ENCODE measurements at places on chromosomes 5 and 9.

DNA sequence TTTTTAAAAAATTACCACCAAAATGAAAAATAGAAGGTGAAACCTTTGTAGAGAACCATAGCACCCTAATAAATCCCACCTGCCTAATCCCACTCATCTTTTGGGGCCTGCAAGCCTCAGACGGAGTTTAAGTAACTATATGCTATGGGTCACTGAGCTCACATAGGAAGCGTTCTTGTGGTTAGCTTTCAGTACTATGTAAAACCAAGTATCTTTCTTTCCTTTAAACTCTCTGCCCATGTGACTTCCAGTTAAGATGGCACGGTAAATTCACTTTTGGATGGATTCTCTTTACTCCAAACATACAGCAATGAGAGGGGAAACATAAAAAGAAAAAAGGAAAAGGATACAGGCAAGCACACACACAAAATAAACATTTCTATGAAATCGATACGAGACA is 50.9 kb downstream of the FANCC start:
- no peak for DNase-seq

- DNase-seq = no peak
Measured at GRCh38 chr5:60339691-60340201, 360.2 kb downstream of the DEPDC1B start.

DNA sequence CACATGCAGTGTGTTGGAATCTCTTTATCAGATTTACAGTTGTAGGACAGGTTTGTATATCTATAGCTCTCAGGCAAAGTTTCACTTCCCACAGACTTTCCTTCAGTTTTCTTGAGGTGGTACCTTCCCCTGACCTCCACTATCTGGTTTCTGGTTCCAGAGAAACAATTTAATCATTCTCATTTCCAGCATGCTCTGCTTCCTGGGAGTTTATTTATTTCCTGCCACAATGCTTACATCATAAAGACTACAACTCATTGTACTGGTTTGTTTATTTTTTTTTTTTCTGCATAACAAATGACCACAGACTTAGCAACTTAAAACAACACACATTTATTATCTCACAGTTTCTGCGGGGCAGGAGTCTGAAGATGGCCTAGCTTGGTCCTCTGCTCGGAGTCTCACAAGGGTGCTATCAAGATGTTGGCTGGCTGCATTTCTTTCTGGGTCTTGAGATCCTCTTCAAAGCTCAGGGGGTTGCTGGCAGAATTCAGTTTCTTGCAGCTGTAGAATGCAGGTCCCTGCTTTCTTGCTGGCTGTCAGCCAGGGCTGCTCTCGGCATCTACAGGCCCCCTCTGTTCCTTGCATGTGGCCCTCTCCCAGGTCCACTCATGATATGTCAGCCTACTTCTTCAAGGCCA is 247.7 kb downstream of the ENC1 start:
- no peak for DNase-seq

DNA sequence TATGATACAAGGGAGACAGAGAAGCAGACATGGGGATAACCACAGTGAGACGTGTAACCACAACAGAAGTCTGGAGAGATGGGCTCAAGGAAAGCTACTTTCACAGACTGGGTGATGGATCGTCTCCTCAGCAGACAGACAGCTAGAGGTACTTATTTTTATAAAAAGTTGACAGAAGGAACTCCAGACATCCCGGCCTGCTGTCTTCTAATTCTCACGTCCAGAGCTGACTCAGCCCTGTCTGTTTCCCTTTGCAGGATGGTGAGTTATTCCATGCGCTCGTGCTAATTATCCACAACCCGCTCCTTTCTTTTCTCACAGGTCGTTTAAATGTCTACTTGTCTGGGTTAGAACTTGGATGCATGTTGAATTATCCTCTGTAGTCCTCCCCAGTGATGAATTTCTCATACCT is 304.5 kb downstream of the CWC27 start:
- DNase-seq = no peak

- no peak for DNase-seq
Measured at GRCh38 chr5:157473383-157474320, 13.6 kb downstream of the NIPAL4 start.

DNA sequence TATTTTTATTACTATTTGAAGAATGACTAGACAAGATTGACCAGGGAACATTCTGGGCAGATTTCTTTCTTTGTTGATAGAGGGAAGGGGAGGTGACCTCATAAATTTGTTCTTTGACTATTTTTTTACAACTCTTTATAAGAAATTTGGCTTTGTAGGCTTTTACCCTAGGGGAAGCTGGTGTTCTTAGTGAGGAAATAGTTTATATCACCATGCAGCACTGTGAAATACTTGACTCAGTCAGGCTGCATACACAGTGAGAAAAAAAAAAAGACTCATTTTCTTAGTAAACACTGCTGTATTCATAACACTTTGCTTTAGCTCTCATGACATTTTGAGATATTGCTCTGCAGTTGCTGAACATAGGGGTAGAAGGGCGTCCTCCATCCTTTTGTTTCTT is 336.6 kb upstream of the PIK3R1 start:
- no peak for DNase-seq

- DNase-seq = no peak
Measured at GRCh38 chr9:132880324-132880661, 1.6 kb downstream of the SPACA9 start.

GRCh38 chr9:21611891-21612290 is 129.8 kb upstream of the IFNE start:
- peak; percentile 82 for DNase-seq

DNA sequence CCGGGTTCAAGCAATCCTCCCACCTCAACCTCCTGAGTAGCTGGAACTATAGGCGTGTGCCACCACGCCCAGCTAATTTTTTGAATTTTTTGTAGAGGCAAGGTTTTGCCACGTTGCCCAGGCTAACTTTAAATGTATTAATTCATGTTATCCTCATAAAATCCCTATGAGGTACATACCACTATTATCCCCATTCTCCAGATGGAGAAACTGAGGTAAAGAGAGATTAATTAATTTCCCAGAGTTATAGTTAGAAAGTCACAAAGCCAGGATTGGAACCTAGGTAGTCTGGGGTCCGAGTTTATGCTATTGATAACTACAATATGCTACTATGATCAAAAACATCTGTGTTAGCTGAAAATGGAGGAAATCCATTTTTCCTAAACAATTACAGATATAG is 31.9 kb upstream of the GOLPH3 start:
- no peak for DNase-seq

GRCh38 chr5:125411071-125411743 is 664.8 kb upstream of the ZNF608 start:
- no peak for DNase-seq

GRCh38 chr9:4596165-4596922 is 65.8 kb upstream of the PLPP6 start:
- DNase-seq = no peak

GRCh38 chr9:125998837-125999503 is 251.8 kb downstream of the PBX3 start:
- DNase-seq = no peak

GRCh38 chr5:80109646-80110478 is 74.7 kb downstream of the THBS4 start:
- DNase-seq = no peak

- no peak for DNase-seq
Measured at GRCh38 chr5:110846398-110847001, 107.7 kb downstream of the SLC25A46 start.

DNA sequence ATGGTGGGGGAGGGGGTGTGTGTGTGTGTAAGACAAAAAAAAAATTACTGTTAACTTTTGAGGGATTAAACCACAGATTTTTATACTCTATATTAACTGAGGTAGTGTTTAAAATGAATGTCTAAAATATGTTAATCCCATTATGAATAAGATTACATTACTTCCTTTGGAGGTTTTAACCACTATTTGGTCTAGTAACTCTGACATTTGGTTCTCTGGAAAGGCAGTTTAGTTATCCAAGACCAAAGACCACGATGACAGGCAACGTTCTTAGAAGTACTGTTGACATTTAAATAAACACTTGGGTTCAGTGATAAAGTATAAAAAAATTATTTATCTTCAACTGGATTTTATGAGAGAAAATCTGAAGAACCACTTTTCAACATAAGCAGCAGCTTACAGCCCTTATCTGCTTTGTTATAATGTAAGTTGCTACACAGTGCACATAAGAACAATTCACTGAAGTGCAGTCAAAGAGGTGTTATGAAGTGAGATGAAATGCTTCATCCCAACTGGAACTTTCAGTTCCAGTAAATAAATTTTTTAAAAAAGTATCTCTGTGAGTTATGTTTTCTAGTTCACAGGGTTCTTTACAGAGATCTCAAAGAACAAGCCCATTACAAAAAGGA is 94.5 kb downstream of the OSMR start:
- DNase-seq = no peak

DNA sequence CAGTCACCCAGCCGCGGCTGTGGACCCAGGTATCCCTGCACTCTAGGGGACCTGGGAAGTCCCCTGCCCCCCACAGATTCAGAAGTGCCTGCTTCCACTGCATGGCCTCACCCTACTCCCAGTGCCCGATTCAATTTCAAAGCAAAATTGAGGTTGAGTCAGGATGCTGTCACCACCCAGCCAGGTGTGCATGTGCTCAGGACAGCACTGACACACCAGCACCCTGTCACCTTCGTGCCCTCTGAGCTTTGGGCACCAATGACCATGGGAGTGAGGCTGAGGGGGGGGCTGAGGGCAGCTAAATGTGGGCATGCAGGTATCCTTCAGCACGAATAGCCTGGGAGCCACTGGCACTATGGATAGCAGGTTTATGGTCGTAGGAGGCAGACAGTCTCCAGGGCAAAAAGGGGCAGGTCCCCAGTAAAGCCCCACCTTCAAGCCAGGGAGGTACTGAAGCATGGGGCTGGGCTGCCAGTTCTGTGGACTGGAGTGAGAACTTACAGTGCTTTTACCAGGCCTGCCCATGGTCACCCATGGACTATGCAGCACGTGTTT is 1151.6 kb upstream of the CDH6 start:
- no peak for DNase-seq

DNA sequence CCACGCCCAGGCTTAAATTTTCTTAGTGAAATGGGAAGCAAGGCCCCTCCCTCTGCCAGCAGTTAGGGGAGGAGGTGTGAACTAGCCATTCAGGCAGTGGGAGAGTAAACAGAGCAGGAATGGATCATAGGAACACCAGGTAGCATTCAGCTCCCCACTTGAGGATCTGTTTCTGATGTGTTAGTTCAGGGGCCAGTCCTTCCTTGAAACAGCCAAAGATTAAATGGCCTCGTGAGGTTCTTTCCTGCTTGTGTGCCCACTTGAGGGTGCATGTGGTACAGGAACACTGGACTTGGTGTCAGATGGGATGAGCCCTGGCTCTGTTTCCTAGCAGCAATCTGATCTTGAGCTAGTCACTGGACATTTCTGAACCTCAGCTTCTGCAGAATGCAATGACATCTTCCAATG is 21.2 kb downstream of the FAXDC2 start:
- peak; percentile 19 for DNase-seq

GRCh38 chr9:75964427-75964826 is 74.0 kb downstream of the PCSK5 start:
- DNase-seq = peak; percentile 28

DNA sequence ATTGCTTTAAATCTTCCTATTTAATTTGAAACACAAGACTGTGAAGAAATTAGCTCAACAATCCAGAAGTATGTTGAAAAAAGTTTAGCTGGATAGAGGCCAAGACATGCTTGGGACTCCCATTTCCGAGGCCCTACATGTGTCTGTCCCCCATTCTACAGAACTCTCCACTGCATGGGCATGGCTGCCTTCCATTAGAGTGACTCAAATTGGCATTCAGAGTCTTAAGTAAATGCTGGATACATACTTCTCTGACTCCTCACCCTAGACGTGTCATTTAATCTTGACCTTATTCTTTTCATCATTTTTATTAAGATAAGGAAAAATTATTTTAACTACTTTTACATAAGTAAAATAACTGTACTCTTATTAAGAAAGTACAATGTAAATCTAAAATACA is 530.4 kb upstream of the CDH9 start:
- DNase-seq = no peak

DNA sequence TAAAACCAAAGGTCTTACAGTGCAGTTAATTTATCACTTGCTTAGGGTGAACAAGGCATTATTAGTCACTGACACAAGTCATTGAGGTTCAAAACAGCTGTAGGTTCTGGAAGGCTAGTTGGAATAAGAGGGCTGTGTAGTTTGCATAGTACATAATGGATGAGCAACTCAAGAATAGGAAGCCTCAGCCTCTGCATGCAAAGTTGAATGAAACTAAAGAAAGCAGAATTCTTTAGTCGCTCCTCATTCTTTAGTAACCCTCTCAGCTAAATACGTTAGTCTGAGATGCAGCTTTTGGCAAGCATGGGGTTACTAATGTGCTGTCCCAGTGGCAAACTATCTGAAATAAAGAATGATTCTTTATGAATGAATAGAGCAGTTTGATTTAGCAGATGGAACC is 74.2 kb downstream of the ADGRV1 start:
- DNase-seq = no peak

DNA sequence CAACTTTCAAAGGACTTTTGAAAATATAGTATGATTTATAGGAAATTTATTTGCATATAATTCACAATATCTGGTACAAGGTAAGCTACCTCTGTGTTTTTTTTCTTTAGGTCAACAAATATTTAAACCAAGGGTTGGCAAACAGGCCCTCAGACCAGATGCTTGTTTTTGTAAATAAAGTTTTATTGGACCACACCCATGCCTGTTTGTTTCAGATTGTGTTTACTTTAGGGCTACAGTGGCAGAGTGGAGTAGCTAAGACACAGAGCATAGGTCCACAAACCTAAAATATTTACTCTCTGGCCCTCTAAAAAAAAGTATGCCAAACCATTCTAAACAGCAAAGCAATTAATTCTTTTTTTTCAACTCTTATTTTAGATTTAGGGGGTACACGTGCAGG is 119.7 kb upstream of the CCDC152 start:
- no peak for DNase-seq

- DNase-seq = no peak
Measured at GRCh38 chr9:88037285-88037845, 63.0 kb upstream of the CDK20 start.

DNA sequence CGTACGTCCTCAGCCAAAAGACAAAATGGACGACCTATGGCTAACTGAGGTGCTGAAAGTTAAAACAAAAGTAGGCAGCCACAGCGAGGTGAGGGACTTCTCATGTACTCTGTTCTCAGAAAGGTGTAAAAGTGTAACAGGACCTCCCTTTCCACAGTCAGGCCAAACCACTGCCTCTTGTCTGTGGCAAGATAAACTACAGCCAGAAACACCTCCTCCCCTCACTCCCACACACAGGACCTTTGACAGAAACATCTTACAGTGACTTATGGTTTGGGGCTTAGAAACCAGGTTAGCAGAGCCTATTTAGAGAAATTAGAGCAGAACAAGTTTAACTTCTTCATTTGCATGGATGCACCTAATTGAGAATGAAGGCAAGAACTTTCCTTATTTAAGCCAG is 499.1 kb upstream of the GRIN3A start:
- no peak for DNase-seq

DNA sequence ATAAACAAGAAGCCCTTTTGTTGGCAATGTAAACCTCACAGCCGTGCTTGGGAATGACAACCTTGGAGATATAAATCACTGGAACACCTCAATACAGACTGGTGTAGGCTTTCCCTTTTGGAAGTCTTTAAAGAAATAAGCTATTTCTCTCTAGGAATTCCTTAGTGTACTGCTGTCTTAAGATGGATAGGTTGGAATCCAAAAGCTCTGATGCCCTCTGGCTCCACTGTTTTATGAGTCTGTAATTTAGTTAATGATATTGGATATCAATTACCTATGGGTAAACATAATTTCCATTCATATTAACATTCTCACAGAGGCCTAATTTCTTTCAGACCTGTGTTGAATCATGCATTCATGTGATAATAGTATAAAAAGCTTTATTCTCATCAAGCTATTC is 435.9 kb upstream of the MPDZ start:
- no peak for DNase-seq

- DNase-seq = no peak
Measured at GRCh38 chr9:129398961-129399633, 221.0 kb upstream of the IER5L start.

GRCh38 chr9:123990427-123990826 is 21.1 kb upstream of the LHX2 start:
- DNase-seq = no peak

Data from HCT116 (cell line).